ENCODE measurements at places on chromosomes 7 and 10.
A peak's percentile ranks its signal among the peaks of the same experiment; 100 is the strongest.

DNA sequence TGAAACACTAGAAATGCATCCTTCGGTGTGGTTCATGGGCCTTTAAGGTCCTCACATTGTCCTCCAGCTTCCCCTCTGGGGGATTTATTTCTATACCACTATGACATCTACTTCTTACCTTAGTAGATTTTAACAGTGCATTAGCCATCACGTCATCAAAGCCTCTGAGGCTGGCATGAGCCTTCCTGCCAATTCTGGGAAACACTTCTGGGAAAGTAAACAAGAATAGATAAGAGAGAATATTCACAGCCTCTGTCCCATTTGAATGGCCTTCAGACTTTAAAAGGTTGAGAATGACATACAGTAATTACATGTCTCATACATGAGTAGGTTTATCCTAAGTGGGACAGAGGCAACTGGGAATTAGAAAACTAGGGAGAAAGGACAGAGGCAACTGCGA is 89.7 kb downstream of the AMPH start:
- no peak for DNase-seq

DNA sequence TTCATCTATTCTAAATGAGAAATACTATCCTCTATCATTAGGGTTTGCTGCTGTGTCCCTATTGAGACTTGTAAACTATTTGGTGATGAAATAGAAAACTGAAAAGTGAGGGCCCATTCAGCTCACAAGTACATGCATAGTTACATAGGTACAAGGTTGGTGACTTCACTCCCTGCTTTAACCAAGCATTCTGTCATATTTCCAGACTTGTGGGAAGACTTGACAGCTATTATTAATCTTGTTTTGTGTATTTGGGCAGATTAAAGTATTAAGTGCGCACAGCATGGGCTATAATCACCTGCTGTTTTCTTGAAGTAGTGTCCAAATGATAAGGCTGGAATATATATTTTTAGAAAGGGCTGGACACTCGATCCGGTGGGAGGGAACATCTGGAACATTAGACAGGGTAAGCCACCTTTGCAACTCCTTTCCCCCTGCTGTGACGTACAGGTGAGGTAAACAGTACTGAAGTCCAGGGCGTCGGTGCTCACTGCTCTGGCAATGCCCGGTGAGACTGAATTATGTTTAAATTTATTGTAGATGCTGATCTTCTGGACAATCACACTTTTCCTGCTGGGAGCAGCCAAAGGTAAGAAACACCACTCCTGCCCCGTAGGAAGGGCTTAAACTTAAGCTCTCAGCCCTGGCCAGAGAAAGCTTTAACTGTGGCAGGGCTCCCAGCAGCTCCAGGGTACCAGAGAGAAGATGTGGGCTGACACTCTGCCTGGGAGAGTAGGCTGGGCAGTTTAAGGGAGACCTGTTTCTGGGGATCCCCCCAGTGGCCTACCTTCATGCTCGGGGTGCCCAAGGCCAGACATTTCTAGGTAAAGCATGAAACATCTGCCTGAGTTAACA is at the start of gene PNLIPRP1:
PNLIPRP1 (plus strand) TSS at position 370 of the 855 bp plus-strand sequence; CDS start at position 541, 171 bp downstream.
- no peak for DNase-seq

DNA sequence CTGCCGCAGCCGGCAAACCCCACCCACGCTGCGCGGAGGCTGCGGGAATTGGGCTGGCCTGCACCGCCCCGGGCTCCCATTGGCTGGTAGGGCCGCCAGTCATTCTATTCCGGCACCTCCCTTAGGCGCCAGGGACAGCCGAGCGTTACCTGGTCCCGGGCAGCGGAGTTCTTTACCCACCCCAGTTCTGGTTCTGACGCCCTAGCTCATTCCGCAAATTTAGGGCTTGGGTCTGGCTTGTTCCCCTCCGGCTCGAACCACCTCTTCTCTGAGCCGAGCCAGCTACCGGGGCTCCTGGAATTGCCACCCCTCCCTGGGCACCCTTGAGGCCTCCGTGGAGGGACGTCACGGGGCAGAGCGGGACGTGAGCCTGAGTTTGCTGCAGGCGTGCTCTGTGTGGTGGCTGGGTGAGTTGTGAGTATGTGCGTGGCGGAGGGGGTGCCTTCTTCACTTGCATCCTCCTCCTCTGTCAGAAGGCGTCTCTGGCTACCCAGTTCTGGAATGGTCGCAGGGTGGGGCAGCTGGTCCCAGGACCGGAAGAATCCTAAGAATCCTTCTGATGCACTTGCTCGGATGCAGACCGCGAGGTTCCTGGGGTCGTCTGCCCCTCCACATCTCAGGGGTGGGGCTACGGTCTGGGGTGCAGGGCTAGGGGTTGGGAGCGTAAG is at the start of the genes PDZD7 and SFXN3:
PDZD7 (minus strand) TSS at position 2 of the 668 bp plus-strand sequence. CDS start 910 bp downstream, outside the sequence.
SFXN3 (plus strand) TSS at position 107 of the 668 bp plus-strand sequence. CDS start 3,461 bp downstream, outside the sequence.
- DNase-seq = peak; percentile 95

DNA sequence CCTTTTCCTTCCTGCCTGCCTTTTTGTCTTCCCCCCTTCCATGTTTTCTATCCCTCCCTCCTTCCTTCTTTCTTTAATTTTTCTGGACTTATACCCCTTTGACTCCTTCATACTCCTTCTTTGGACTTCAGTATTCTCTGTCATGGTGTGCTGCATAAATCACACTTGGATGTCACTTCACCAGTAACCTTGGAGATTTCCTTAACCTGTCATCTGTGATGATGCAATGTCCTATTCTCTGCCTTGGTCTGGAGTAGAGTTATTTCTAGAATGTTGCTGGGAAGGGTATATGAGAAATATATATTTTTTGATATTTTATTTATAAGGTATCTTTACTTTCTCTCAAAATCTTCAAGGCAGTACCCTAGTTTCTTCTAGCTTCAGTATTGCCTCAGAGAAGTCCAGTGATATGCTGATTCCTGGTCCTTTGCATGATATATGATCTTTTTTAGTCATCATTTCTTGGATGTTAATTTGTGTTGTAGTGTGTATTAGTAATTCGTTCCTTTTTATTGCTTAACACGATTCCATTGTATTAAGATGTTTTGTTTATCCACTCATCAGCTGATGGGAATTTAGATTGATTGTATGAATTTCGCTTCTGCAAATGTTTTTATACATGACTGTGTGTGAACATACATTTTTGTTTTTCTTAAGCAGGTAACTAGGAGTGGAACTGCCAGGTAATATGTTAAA is 206.9 kb upstream of the MBL2 start:
- DNase-seq = no peak
